ACHN (cell line): ENCODE measurements at places on chromosomes 1 and 21.

DNA sequence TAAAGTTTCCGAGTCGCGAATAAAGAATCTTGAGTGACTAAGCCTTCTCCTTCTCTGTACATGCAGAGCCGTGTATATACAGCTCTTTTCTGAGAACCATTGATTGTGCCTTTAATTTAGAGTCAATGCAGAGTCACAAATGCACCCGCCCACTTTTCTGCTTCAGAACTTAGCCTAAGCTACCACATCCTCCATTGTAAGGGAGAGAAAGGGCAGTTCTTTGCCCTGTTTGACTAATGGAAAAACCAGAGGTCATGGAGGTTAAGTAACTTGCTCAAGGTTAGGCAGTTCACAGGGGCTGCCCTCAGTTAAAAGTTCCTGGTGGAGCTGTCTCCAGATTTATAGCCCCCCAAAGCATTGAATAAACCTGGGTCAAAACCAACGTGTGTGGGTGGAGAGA lies 139.6 kb downstream of the TOMM20 start:
- DNase-seq, result no peak

DNA sequence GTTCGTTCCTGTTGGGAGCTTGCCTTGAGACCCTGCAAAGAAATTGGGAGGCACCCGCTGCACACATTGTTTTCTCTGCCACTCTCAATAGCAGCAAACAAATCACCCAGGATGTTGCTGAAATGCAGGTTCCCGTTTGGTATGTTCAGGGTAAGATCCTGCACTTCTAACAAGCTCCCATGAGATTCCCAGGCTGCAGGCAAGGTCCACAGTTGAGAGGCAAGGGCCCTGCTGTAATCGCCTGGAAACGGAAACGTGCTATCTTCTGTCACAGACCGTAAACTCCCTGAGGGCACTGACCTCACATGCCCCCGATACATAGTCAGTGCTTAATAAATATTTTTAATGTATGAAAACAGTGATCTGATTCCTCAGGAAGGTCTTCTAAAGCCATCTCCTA lies 37.8 kb downstream of the XCL1 start:
- DNase-seq, result no peak

DNA sequence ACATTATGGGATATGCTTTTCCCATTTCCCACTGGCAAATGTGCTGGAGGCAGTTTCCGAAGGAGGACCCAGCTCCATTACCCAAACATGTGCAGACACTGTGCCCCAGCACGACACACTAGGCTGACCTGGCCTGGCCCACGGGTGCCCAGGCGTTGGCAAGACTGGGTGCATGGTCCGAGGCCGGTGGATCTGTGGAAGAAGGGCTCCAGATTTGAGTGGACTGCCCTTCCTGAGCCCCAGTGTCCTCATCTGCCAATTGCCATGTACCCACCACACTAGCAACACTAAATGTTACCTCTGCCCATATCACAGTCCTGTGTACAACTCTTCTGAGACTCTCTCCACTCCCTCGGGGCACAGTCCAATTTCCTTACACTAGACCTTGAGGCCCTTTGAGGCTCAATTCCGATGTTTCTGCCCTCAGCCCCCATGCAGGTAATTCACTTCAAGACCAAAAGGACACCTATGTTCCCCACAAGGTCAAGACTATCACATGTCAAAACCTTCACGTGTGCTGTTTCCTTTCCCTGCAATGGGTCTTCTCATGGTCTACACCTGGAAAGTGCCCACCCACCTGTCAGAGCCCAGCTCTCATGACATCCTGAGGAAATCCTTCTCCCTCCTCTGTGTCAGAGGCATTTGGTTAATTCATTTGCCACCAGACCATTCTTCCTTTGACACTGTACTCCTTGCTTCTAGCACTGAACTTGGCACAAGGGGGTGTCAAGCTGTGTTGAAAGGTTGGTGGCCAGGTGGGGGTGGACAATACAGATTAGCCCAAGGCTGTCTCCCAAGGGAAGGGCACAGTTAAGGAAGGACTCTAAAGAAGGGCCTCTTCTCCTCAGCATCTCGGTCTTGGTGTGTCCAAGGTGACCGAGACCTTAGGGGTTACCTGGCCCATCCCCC lies 124.9 kb downstream of the DMRTB1 start:
- no peak for DNase-seq

DNA sequence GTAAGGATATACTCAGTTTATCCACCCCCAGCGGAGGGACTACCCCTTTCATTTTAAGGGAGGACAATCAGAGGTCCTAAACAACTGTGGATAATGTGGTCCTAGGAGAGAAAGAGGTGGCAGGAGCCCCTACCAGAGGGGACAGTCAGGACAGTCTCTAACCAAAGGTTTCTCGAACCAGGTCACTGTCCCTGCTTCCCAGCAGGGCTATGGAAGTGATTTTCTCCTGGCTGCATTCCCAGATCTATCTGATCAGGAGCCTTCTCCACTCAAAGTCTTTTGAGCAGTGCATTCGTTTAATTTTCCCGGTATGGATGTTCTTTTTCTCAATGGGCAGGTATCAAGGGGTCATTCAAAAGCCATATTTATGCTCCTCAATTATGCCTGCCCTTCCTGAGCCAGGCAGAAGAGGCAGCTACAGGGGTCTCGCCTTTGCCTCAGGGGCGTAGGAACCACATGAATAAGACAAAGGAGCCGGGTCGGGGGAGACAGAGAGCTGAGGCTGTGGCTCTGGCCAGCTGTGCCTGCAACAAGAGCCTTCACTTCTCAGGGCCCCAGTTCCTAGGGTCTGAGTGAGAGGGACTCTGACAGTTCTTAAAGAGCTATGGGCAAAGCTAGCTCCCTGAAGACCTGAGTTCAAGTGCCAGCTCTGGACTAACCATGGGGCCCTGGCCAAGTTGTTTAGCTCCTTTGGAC lies 62.5 kb upstream of the DMRTB1 start:
- no peak for DNase-seq

DNA sequence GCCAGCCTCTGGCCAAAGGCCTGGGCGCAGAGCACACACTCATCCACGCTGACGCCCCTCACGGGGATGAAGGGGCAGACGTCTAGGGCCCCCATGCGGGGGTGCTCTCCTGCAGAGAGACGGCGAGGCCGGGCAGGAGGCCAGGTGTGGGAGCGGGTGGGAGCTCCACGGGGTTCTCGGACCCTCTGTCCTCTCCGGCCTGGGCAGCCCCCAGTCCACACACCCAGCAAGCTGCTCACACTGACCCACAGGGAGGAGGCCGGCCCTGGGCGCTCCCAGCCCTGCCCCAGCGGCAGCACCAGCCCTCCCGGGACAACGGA lies 2.5 kb downstream of the FTCD start:
- DNase-seq, result no peak

DNA sequence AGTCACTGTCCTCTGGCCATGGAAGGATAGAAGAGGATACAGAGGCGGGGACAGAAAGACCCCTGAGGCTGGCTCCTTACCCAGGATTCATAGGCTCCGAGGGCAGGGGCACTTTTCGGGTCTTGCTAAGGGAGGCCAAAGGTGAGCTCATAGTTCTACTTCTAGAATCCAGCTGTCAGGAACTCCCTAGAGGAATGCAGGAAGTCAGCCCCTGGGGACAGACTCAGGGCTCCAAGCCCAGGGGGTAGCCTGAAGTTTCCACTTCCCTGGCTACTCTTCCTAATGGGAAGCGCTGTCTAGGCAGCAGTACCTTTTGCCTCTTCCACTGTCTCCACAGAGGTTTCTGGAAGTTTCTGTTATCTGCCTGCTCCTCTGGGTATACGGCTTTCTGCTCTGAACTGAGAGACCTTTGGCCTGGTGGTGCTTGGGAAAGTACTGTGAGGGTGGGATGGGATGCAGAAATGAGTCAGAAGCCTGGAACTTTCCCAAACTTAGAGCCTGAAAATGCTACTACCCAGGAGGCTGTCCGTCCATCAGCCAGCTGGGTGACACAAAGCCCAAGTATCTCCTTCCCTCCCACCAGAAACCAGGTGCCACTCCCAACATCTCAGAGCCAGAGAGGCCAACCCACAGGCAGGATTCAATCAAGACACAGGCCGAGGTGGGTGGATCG lies 3.6 kb downstream of the UBXN11 start:
- peak; percentile 18 for DNase-seq

DNA sequence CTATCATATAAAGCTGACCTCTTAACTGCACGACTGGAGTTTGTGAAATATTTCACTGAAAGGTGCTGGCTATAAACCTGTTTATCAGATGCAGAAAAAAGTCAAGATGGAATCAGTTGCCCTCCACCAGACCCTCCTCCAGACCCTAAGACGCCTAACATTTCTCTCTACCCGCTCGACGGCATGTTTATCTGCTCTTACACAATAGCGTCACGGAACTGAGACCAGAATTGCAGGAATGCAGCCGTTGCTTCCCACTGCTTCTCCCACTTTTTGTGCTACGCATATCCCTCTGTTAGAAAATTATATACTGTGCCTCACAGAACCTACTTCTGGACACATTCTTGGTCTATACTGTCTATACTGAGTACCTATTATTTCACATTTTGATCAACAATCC lies 28.2 kb upstream of the FAM131C start:
- no peak for DNase-seq

DNA sequence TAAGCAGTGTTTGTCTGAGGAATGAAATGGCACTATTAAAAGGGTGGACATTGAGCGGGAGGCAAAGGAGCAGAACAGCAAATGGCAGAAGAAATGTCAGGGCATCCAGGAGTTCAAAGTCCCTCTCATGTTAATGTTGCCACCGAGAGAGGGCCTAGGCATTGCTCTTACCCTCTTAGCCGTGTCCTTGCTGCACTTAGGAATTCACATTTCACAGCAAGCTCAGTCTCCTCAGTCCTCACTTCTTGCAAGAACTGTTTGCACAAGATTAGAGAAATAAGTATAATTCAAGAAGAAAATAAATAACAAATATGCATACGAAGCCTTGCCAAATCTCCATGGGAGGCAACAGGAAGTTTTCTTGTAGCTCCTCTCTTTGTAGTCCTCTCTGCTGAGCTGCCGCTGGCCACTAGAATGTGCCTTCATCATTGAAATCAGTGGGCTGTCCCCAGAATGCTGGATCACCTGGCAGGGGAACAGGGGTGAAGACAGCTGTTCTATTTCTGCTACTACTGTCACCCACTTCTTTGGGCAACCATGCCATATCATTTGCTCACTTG lies 205.8 kb downstream of the ZNF326 start:
- no peak for DNase-seq

GRCh38 chr1:154880671-154881070 lies 10.6 kb upstream of the KCNN3 start:
- no peak for DNase-seq

- DNase-seq, result no peak
Measured at GRCh38 chr1:31674626-31675025, 29.2 kb downstream of the COL16A1 start.

DNA sequence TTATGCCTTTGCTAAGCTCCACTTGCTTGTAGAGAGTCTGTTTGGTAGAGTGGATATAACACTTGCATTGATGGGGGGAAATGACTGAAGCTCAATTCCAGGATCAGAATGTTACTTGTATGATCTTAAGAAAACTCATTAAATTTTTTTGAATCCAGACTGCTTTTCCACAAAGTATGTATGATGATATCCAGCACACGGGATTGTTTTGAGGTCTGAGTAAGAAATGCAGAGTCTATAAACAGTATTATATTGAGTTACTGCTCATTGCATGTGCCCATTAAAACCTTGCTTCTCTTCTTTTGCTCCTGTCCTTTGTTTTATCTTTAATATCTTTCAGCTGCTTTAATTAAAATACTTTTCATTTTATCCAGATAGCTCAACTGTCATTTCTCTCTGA lies 570.4 kb upstream of the ZRANB2 start:
- no peak for DNase-seq

DNA sequence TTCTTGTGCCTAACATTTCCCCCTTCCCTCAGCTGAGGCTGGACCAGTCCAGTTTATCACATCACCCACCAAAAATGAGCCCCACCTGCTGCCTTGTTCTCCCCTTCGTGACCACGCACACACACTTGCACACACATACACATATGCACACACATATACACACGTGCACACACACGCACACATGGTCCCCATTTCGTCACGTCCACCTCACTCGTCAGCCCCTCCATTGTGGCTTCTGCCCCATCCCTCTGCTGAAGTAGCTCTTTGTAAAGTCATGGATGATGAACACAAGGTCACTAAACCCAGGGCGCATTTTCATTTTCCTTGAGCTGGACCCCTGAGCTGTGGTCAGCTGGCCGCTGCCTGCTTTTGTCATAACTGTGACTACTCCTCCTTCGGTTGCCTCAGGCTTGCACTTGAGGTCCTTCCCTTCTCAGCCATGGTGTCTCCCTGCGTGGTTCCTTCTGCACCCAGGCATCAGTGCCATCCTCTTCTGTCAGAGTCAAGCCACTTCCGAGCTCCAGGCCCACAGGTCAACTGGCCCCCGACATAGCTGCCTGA lies 93.8 kb downstream of the SYT2 start:
- no peak for DNase-seq

DNA sequence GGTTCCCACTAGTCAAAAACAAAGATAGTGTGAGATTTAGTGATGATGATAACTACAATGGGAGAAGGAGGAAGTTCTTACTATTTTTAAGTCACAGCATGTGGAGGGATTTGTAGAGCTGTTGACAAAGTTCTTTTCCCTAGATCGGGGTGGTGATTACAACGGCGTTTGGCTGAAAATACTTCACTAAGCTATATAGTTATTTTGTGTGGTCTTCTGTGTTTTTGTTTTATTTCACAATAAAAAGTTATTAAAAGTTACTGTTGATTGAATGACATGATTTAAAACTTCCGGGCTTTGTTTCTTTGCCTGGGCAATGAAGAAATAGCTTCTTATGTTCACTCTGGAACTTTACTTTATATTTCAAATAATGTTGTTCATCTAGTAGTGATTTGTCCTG lies 47.3 kb upstream of the SSX2IP start:
- DNase-seq, result no peak

GRCh38 chr1:55015123-55015522 lies 16.4 kb downstream of the BSND start:
- no peak for DNase-seq

DNA sequence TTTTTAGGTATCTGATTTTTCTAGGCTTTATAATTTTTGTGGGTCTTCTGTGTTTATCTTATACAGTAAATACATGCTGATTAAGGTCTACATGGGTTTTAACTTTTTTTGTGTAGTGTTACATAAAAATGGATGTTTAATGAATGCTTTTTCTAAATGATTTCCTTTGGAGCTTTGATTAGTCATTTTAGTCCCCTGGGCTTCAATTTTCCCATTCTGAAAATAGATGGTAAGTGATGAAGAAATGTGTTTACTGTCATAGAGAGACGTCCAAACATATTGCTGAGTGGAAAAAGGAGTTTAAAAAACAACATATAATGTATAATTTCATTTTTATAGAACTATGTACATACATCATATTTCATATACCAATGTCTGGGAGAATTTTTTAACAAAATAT lies 140.9 kb upstream of the HMCN1 start:
- DNase-seq, result no peak

- DNase-seq, result peak; percentile 89
Measured at GRCh38 chr1:58816072-58816746, 32.4 kb upstream of the JUN start.
